ENCODE measurements at places on chromosomes 7 and 10.

- no peak for DNase-seq
Observed at GRCh38 chr7:952548-953441, 1.7 kb downstream of the ADAP1 start.

DNA sequence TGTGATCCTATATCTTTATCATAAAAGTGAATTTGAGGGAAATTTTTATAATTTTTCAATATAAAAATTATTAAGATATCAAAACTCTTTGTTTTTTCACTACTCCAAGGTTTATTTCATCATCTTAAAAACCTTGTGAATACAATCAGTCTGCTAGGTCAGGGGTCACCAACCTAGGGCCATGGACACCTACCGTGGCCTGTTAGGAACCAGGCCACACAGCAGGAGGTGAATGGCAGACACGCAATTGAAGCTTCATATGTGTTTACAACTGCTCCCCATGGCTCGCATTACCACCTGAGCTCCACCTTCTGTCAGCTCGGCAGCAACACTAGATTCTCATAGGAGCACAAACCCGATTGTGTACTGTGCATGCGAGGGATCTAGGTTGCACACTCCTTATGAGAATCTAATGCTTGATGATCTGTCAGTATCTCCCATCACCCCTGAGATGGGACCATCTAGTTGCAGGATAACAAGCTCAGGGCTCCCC lies 271.2 kb upstream of the C7orf33 start:
- DNase-seq: no peak

DNA sequence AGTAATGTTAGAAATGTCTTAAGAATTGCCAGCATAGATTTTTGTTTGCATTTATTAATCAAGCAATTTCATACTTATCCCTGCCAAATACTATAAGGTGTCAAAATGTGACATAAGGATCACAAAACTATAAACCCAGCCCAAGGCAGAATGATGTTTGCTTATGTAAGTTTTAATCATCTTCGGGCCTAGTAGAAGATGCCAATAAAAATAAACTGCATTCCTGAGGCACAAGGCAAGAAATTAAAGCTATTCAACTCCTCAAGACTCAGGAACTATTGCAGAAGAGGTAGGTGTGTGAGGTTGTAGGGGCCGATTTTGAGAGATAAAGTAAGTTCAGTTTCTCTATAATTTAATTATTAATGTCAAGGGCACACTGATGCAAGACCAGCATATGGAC lies 189.4 kb upstream of the AHR start:
- no peak for DNase-seq

GRCh38 chr10:38025283-38025682 lies 14.8 kb downstream of the ZNF33A start:
- DNase-seq: no peak

- DNase-seq: no peak
Observed at GRCh38 chr10:47358457-47358856, 10.3 kb downstream of the RBP3 start.

DNA sequence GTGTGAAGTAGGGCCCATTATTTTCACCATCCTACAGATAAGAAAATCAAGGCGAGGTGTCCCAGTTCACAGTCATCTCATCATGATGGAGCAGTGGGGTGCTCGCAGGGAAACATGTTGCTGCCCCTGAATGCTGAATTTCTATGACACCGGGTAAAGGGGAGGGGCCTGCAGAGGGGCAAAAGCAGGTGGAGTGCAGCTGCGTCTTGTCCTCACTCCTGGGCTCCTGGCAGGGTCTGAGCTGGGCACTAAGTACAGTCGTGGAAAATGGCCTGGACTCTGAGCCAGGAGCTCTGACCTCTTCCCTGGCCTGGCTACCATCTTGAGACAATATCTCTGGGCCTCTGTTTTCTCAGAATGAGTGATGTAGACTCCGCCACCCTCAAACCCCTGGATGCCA lies 253.1 kb upstream of the PITRM1 start:
- no peak for DNase-seq

DNA sequence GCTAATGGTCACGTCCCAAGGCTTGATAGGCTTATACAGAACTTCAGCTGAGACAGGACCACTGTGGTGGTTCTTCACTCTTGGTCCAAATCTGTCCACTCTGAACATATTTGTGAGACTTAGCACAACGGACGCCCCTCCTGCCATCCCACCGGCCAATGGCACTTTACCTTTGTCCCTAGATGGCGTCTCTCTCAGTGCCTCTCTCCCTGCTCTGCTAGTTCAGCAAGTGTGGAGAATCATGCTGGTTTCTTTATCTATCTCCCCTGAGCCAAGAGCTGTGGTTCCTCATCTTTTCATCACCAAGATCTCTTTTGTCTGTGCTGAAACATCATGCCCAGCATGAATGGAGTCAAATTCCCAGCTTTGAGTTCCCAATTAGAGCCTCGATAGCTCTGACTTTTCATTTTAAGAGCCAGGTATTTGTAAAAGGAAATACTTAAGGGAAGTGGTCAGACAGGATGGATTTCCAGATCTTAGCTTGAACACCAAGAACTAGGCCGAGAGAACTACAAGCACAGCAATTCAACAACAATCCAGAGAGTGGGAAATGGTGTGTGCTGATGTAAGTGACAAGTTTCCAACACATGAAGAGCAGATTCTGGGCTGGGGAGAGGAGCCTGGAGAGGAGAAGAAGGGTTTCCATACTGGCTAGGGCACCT lies 69.5 kb downstream of the ZNF800 start:
- DNase-seq: no peak

- no peak for DNase-seq
Observed at GRCh38 chr10:130636313-130636930, 500.2 kb downstream of the GLRX3 start.
